NCI-H774 (cell line): ENCODE measurements at places on chromosomes 3 and 15.

DNA sequence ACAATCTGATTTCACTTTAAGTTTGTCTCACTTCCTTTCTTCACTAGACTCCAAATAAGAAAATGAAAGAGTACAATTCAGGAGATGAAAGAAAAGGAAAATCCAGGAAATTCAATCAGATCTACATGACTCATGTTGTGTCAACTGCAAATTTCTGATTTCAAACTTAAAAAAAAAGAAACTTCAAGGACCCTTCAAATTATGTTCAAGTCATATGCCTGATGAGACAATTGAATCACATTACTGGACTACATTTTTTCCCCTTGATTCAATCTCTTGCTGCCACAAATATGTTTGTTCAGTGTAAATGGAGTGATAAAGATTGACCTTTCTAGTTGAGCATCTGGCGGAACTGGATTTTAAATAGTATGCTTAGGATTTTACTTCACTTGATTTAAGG, 37.4 kb downstream of the FRMD5 start:
- DNase-seq = peak; percentile 12

DNA sequence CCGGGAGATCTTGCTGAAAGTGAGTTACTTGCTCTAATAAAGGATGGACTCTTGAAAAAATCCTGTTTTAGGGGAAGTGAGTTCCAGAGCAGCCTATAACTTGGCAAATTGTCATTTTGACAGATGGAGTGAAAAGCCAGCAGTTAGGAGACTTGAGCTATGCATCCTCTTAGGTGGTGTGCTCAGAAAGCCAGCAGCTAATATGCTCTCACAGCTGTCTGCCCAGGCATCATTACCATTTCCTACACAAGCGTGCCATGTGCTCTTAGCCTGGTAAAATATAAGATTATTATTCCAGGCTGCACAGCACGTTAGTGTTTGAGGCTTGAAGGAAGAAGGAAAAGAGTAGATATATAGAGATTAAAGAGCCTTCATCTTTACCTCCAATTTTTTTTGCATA, 151.0 kb downstream of the CHL1 start:
- no peak for DNase-seq

GRCh38 chr15:98943051-98943508, 64.5 kb downstream of the PGPEP1L start:
- DNase-seq = no peak

DNA sequence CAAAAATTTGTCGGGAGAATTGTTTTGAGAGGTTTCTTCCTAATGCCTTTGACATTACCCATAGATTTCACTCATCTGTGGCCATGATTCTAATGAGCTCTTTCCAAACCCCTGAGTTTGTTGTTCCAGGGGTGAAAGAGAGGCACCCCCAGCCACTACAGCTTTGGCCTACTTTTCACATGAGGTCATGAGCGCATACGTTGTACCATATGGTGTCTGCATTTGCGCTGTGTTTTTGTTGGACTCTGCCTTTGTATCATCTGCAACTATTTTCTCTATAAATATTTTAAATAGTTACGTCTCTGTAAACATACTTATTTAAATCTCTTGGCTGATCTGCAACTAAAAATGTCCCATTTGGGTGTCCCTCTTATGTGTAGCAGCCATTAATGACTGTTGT, 107.9 kb downstream of the LRTM1 start:
- DNase-seq = no peak

GRCh38 chr15:78432664-78433063, 5.4 kb upstream of the IREB2 start:
- DNase-seq = no peak

DNA sequence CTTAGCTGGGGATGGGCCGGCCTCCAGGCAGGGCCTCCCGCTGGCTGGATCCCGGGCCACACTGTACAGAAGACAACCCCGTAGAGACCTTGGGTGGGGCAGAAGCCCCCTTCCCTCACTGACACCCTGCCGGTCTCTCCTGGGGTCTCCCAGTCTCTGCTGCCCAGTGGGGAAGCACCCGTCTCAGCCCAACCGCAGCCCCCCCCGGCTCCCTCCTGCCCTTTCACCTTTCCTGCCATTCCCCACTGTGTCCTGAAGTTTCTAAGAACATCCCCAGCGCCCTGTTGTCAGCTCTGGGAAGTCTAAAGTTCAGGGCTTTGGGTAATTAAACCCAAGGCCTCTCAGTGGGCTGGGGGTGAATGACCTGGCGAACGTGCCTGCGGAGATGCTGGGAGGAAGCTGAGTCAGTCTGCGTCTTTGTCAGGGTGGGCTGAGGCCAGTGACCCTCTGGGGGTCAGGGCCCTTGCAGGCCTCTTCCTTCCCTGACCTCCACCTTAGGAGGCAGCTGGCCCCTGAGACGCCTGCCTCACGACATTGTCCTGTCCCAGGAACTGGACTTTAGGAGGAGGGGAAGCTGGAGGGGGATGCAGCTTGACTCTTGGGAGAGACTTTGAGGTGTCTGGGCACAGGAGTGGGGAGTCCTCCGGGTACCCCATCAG, 1.4 kb upstream of the SLC51A start:
- no peak for DNase-seq

- DNase-seq = no peak
These were observed 94.9 kb upstream of the AADACL2 start for GRCh38 chr3:151638555-151639417.

DNA sequence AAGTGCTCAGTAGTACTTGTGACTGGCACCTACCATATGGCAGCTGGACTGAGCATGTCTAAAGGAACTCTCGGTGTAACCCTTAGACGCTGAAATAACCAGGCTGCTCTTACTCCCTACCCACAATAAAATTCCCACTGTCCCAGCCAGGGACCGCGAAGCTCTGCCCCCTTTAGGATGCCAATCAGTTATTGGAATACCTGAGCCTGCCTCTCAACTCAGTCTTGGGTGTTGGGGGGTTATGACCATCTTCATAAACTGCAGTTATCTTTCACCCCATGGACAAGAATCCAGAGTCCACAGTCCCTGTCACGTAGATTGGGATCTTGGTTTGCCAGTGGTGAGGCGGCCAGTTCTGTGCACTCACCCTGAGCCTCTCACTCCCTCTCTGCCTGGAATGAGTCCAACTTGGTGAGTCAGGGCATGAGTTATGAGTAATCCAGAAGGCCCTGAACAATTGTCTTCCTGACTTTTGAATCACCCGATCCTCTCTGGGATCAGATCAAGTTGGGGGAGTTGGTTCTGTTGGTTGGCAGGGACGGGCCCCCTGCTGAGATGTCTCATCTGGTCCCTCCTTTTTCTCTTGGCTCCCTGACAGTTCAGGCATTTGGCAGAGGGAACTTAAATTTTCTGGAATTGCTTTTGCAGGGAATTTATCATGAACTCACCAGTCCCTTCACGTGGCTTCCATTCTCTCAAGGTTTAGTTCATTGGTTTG, 120.1 kb upstream of the UBE2E1 start:
- peak; percentile 41 for DNase-seq

GRCh38 chr3:66803721-66804695, 194.1 kb upstream of the KBTBD8 start:
- DNase-seq = no peak

DNA sequence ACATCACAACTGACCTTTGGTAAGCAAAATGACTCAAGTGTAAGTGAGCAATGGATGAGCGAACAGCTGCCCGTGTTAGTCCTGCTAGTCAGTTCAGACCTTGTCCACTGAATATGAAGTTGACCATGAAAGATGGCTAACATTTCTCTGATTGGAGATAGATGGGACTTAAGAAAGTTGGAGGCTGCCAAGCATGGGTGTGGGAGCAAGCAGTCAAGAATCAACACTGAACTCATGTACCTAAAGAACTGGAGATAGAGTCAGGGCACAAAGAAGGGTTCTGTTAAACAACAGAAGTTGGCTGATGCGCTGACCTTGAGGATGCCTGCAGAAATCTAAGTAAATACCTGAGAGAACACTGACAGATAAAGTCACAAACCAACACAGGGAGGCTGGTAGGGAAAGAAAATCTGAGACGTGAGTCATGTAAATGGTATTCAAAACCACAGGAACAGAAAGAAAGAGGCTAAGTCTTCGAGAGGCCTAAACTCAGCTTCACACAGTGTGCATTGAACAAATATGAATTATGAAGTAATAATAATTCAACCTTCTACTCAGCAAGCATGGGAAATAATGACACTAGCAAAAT, 30.7 kb upstream of the ANPEP start:
- DNase-seq = no peak

DNA sequence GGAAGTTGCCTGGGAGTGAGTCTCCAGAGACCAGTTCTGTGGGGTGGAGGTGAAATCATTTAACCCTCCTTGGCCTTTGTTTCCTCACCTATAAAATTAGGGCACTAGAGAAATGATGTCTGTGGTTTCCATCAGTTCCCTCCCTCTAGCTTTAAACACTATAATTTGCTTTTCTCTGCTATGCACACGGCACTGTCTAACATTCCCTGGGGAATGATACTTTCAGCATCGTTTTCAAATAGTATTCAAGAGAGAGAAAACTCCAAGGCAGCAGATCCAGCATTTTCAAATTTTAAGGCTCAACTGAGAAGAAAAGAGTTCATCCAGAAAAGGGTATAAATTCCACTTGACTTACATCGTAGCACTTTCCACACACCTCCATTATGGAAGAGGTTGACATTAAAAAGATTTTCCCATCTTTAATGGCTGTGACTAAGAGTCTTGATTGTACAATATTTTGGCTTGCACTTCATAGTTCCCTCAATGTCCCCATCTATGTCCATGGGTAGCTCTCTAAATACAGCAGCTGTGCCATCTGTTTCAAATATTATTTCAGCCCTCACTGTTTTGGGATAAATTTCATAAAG, 137.7 kb upstream of the ZPLD1 start:
- DNase-seq = no peak

- no peak for DNase-seq
These were observed 294.3 kb downstream of the CNTN4 start for GRCh38 chr3:2392981-2393380.

DNA sequence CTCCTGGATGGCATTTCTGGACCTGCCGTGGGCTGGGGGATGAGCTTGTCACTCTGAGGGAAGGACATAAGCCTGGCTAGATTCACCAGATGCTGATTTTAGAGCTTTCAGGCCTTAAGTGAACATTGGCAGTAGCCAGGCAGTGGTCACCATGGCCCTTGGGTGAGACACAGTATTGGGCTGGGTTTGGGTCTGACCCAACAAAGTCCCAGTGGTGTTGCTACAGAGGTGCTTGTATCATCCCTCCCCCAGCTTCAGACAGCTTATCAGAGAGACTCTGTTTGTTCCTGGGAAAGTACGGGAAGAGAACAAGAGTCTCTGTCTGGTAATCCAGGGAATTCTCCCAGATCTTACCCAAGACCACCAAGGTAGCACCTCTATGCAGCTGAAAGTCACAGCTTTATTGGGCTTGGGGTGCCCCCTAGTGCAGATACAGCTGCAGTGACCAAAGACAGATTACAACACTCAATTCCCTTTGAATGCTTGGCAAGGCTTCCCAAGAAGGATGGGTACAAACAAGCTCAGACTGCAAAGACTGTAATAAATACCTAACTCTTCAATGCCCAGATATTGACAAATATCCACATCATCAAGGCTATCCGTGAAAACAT, 9.8 kb upstream of the RUVBL1 start:
- DNase-seq = no peak

GRCh38 chr15:79798311-79798710, 98.5 kb downstream of the MTHFS start:
- no peak for DNase-seq

- DNase-seq = no peak
These were observed 211.6 kb downstream of the RAP2B start for GRCh38 chr3:153373606-153374005.

GRCh38 chr3:145639875-145640274, 521.1 kb downstream of the PLOD2 start:
- no peak for DNase-seq

GRCh38 chr3:187875863-187876262, 130.6 kb upstream of the BCL6 start:
- no peak for DNase-seq

DNA sequence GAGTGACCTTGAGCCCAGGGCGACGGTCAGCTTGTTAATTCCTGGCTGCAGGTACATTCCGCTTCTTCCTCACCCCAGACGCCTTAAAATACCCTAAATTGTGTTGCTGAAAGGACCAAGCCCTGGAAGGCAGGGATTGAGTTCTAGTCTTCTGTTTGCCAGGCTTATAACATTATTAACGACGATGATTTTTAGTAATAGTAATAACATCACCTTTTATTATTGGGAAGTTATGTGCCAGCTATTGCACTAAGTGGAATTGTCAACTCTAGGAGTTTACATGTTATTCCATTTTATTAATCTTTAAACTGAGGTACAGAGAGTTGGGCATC, 409 bp downstream of the OXNAD1 start:
- DNase-seq = no peak

- no peak for DNase-seq
These were observed 163.3 kb downstream of the PGPEP1L start for GRCh38 chr15:98844261-98844660.

GRCh38 chr3:182226995-182227394, 515.3 kb downstream of the SOX2 start:
- no peak for DNase-seq

DNA sequence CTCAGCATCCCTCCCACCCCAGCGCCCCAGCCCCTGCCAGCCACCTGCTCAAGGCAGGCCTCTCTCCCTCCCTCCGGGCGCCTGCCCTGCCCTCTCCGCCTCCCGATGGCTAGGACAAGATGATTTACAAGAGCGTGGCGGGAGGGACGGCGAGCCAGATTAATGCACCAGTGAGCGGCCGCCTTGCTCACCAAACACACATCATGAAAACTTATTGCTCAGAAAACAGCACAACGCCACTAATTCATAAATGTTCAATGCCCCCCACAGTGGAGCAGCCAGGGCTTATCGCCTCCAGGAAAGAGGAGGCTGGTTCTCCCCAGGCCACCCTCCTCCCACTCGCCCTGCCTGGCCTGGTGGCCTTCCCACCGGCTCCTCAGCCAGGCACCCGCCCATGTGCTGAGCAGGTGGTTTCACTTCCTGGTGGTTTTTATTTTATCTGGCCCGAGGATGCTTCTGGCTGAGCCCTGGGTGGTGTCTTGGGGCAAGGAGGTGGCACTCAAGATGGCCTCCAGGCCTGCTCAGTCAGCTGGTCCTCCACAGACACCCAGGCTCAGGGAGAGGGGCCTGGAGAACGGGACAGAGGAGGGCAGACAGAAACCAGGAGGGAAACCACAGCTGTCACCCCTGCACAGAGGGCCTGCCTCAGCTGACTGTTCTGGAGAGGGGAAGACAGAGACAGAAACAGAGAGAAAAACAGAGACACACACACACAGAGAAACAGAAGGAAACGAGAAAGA, 284.9 kb downstream of the UACA start:
- no peak for DNase-seq

- no peak for DNase-seq
These were observed 94.9 kb downstream of the ST6GAL1 start for GRCh38 chr3:187025254-187025655.

DNA sequence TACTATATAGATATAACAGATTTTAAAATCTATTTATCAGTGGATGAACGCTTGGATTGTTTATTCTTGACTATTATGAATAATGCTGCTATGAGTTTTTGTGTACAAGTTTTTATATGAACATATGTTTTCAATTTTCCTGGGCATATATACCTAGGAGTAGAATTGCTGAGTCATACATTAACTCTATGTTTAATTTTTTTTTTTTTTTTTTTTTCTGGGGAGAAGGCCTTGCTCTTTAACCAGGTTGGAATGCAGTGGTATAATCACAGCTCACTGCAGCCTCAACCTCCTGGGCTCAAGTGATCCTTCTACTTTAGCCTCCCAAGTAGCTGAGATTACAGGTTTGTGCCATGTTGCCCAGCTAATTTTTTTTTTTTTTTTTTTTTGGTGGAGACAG, 9.1 kb downstream of the CIDEC start:
- DNase-seq = no peak
